NCI-H2081 treated with DMSO at 0.1 percent for 48 hours (cell line): ENCODE measurements at places on chromosomes 2 and 18.

GRCh38 chr2:96663177-96663576, 20.6 kb downstream of the FER1L5 start:
- no peak for DNase-seq

DNA sequence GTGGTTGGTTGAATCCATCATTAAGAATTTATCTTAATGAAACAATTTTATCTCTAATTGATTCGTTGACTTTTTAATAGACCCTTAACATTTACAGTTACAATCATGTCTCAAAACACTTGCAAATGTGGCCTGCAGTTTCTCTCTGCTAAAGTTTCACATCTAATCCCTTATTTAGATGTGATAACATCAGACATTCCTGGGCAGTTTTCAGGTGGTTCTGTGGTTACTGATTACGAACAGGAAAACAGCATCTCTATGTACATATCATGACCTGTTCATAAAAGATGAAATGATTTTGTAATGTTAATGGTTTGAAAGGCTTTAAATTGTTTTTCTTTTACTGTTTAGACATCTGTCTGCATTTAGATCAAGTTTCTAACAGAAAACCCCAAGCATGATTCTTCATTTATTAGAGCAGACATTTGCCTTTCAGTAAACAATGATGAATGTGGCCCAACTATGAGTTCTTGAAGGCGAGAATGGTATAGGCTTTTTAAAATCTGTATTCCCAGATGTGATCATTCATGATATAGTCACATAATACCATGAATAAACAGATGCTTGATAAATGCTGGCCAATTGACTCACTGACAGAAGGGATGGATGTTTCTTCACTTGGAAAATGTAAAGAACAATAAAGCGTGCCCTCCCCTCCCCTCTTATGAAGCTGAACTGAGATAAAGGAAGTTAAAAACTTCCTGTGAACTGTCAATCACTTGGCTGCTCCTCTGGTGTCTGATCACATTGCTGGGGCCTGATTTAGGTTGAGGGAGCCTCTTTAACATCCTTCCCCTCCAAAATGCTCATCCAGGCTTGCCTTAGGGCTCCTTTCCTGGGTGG, 3.5 kb downstream of the CAPN14 start:
- no peak for DNase-seq

DNA sequence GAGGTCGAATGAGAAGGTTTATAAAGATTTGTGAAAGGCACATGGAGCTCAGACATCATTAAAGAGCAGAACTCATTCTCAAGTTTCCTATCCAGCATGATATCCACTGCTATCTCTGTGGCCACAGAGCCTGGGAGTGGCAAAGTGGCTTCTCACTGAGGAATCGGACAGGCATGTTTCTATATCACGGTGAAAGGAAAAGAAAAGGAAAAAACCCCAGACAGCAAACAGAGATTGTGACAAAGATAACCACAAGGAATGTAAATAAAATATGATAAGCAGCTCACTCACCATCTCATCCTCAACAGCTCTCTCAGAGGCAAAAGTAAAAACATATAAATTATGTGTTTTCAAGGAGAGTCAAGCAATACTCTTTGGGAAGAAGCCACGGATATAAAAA, 2.5 kb downstream of the PID1 start:
- no peak for DNase-seq

DNA sequence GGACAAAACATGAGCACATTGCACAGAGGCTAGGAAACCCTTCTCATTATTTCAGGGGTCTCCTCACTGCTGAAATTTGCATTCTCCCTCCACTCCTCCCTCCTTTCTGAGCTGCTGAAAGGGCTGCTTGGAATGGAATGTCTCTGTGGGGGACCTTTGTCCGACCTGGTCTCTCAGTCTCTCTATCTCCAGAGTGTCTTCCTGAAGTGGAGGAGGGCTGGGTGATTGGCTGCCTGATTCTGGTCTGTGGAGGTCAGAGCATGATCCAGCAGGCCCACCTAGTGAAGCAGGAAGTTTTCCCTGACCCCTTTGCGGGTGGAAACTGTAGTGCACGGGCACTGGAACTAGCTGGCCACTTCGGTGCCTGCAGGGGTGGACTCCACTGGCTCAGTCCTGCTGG, 560.5 kb upstream of the HS6ST1 start:
- no peak for DNase-seq

GRCh38 chr2:202104286-202104870, 31.3 kb downstream of the KIAA2012 start:
- no peak for DNase-seq

- DNase-seq: no peak
These were observed 442.2 kb downstream of the DSEL start for GRCh38 chr18:67074309-67074708.

GRCh38 chr2:176562359-176563078, 293.3 kb downstream of the MTX2 start:
- DNase-seq: no peak
